ENCODE measurements at places on chromosomes 2 and 18.
A peak's percentile ranks its signal among the peaks of the same experiment; 100 is the strongest.

- no peak for DNase-seq
These were observed 142.5 kb downstream of the FAM210A start for GRCh38 chr18:13583576-13584550.

DNA sequence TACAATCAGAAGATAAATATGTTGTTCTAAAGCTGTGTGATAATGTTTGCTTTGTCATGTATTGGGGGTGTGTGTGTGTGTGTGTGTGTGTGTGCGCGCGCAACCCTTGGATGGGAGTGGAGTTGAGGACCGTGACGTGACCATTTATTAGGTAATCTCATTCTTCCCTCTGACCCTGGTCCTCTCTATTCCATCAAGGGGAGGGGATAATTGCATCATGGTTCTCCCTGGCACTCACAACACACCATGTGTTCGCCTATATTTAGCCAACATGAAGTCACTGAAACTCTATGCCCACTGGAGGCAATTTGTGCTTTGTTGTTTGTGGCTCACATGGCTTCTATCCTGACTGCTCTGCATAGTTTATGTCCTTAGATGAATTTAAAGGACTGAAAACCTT, 79.8 kb upstream of the LRPPRC start:
- no peak for DNase-seq

GRCh38 chr2:168021800-168022587, 225.4 kb downstream of the STK39 start:
- DNase-seq: no peak

DNA sequence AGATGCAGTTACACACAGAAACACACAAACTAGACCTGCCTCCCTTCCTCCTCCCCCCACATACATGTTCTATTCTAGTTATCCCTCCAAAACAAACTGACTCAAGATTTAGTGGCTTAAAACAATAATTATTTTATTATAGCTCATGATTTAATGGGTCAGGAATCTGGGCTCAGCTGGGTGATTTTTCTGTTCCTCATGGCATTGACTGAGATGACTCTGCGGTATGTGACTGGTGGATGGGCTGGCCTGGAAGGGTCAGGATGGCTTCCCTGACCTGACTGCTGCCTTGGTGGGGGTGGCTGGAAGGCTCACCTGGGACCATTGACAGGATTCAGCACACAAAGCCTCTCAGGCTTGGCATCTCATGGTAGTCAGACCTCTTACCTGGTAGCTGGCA, 33.7 kb upstream of the NTSR2 start:
- no peak for DNase-seq

DNA sequence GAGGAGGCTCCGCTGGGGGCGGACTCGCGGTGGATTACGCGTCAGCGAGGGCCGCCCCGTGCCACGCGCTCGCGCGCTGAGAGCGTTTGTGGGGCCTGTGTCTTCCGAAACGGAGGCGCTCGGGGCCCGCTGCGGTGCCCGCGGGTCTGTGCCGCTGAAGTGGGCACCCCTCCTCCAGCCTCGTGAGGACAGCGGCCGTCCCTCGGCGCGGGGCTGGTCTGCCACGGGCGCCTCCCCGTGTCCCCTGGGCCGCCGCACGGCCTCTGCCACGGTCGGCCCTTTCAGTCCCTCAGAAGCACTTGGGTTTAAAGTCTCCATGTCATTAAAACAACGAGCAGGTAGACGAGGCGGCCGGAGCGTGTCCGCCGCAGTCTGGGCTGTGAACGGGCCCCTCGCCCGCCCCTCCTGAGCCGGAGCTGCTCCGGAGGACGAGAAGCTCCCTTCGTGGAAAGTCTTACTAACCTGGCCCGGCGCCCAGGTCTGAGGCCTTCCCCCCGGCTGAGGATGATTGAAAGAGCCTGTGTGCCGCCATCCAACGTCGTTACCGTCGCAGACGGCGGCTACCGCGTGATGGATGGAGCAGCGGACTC, 97.6 kb downstream of the NFATC1 start:
- DNase-seq: no peak

- DNase-seq: no peak
These were observed 76.9 kb downstream of the NCK2 start for GRCh38 chr2:105821428-105822125.

- no peak for DNase-seq
These were observed 20.4 kb downstream of the FMNL2 start for GRCh38 chr2:152355409-152355831.

DNA sequence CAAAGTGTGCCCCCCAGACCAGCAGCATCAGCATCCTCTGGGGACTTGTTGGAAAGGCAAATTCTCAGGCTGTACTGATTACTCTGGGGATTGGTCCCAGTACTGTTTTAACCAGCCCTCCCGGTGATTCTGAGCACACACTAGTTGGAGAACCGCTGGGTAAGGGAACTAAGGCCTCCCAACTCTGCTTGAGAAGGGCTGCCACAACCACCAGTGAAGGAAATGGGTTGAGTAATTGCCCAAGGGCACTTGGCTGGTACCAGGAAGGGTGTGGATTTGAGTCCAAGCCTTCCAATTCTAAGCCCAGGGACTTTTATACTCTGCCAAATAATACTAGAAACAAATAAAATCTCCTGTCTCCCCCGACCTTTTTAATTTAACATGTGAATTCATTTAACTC, 219.9 kb downstream of the SETBP1 start:
- no peak for DNase-seq

GRCh38 chr2:3162442-3163077, 215.1 kb downstream of the EIPR1 start:
- DNase-seq: no peak

- no peak for DNase-seq
These were observed 1.2 kb upstream of the ST6GAL2 start for GRCh38 chr2:106886916-106887758.

- no peak for DNase-seq
These were observed 94.4 kb downstream of the MGAT5 start for GRCh38 chr2:134348239-134348638.

DNA sequence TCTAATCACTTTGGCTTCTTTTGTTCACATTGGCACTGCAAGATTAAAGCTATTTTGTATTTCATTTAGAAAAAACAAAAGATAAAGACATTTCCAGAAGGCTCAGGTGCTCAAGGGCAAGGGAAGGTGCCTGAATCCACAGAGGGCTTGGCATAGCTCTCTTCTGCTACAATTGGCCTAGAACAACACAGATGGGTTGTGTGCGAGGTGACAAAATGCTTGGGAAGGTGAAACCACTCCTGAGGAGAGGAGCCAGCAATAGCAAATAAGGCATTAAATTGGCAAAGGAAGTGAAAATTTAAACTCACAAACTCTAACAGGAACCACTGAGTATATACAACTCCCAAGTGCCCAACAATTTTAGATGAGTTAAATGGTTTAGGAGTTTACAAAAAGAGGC, 1290.4 kb upstream of the CHAC2 start:
- no peak for DNase-seq

- no peak for DNase-seq
These were observed 29.5 kb upstream of the ODC1 start for GRCh38 chr2:10477443-10478297.

DNA sequence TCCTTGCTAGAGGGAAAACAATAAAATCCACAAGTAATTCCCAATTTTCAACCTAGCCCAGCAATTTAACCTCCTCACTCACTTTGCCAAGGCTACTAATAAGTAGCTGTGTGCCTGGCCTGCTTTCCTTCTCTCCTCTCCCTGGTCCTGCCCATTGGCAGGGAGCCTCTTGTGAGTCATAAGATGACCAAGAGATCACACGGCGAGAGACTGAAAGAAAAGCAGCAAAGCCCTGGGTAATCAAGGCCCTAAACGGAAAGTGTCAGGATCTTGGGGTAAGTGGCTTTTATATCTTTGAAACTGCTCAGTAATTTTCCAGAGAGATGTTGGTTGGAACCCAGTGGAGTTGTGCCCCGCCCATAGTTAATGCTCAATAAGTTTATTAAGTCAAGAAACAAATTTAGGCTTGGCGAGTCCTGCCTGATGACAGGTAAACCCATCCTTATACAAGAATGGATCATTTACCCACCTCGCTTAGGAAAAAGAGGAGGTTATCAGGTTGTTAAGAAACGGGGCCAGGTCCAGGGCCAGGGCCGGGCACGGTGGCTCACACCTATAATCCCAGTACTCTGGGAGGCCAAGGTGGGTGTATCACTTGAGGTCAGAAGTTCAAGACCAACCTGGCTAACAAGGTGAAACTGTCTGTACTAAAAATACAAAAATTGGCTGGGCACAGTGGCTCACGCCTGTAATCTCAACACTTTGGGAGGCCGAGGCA, 10.0 kb upstream of the ADAM17 start:
- DNase-seq: no peak

DNA sequence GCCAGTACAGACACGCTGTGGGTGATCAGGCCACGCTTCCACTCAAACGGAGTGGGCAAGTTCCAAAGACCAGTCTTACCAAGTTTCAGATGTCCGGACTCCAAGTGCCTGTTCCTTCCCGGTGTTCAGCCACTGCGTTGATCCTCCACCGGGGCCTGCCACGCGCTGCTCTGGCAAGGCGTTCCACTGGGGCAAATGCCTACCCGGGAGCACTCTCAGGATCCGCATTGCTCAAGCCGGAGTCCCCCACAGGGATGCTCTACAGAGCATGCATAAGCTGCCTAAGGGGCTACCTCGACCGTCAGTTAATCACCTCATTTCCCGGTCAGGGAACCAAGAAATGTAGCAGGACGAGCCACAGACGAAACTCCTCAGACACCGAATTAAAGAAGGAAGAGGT, 37.0 kb upstream of the CLASP1 start:
- DNase-seq: no peak

- no peak for DNase-seq
These were observed 149.0 kb downstream of the MSH2 start for GRCh38 chr2:47551800-47552525.

DNA sequence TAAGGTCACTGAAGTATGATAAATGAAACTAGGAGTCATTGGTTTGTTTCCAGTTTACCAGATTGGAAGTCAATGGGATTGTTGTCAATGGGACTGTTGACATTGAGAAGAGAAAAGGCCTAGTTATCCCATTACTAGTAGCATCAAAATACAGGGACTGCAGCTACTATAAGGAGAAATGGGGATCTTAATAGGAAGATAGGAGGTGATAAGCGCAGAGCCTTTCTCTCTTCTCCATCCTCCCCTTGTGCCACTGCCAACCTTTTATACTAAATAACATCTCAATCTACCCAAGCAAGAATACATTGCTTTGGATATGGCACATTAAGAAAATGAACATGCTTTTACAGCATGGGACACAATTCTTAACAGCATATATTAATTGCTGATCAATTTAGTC, 10.5 kb upstream of the BBS5 start:
- DNase-seq: no peak

DNA sequence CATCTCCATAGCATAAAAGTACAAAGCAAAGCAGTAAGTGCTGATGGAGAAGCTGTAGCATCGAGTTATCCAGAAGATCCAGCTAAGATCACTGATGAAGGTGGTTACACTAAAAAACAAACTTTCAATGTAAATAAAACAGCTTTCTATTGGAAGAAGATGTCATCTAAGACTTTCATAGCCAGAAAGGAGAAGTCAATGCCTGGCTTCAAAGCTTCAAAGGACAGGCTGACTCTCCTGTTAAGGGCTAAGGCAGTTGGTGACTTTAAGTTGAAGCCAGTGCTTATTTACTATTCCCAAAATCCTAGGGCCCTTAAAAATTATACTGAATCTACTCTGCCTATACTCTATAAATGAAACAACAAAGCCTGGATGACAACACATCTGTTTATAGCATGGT, 44.0 kb downstream of the METTL8 start:
- DNase-seq: no peak

GRCh38 chr2:240329778-240330177, 105.7 kb upstream of the GPC1 start:
- DNase-seq: no peak

GRCh38 chr18:49464718-49465598, 4.5 kb upstream of the DYM start:
- DNase-seq: no peak

GRCh38 chr2:102837626-102838198, 75.9 kb downstream of the TMEM182 start:
- DNase-seq: no peak

DNA sequence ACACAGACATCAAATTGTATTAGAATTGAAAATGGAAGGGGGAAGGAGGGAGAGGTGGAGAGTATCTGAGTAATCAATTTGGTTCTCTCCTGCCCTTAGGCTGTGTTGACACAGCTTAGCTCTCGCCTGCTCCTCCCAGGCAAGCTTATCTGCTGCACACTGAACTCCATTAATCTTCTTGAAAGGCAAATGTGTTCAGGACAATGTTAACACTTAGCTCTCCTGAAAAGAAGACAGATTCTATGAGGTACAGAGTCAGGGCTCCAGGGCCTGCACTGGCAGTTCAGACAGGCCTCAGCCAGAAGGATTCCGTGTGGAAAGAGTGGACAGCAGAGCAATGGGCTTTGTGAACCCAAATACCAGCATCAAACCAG, 430.0 kb upstream of the TNP1 start:
- no peak for DNase-seq

GRCh38 chr2:3662239-3662638, 4.2 kb downstream of the ALLC start:
- no peak for DNase-seq

DNA sequence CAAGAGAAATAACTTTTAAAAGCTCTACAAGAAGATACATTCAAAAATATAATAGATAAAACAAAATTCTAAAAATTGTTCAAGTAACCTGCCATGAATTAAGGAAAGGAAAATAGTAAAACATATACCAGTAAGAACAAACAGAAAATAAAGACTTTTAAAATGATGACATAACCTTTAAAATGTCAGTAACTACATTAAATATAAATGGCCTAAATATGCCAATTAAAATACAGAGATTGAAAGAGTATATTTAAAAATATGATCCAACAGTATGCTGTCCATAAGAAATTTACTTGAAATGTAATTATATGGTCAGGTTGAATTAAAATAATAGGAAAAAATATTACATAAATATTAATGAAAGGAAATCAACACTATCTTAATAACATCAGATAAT, 911.7 kb upstream of the POU3F3 start:
- no peak for DNase-seq

- no peak for DNase-seq
These were observed 108.2 kb upstream of the CAPN13 start for GRCh38 chr2:30915486-30915885.

DNA sequence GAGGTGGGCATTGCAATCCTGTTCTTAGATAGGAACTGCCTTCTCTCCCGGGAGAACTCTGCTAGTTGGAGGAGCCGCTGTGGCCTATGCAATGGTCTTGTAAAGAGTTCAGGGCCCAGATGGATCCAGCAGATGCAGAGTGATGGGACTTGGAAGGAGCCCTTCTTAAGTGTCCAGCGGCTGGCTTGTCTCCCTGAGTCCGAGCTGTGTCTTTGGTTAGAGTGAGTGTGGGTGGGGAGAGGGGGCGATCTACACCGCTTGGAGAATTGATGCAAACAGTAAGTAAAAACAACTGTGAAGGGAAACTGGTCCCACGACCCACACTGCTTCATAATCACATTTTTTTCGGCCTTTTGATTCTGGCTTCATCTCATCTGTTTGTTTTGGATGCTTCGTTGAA, 89.8 kb upstream of the CYRIA start:
- no peak for DNase-seq

GRCh38 chr18:8706791-8707555, 1.6 kb downstream of the MTCL1 start:
- DNase-seq: no peak

GRCh38 chr2:237774811-237775553, 23.6 kb upstream of the RBM44 start:
- DNase-seq: peak; percentile 12
